Activated B cell treated with CpG ODN at 0.5 μM for 24 hours (primary cell): ENCODE measurements at places on chromosomes 16 and 17. TPM values are rescaled to one million over a fixed set of nuclear protein-coding genes. Genes with fewer than 3 reads are reported as not detected.
A peak's percentile ranks its signal among the peaks of the same experiment; 100 is the strongest.

CRHR1 gene
- not detected in 2 replicates for total RNA-seq

DNA sequence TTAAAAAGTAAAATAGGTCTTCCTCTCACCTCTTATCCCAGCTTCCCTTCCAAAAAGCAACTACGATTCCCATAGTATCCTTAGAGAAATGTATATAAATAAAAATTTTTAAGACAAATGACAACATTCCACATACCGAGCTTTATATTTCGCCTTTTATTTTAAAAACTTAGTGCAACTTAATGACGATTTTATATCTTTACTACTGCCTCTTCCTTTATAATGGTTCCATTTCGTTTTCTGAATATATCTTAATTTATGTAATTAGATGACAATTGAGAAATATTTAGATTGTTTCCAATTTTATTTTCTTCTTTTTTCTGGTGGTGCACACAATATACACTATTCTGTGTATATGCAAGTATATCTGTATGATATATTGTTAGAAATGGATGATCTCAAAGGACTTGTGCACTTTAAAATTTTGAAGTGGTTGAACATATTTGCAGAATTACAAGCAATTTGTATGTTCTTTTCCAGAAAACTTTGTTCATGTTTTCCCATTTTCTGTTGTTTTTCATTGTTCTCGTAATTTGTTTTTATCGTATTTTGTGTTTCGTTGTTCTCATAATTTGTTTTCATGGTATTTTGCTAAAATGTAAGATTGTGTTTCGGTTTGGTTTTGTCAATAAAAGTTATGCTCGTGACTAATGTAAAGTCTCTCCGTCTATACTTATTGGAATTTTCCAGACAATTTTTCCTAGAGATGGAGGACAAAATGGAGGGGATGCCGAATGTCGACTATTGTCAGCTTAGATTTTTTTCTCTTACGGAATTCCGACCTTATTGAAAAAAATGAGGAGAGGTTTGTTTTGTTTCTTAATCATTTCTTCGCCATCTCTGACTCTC is 20.4 kb upstream of the HOXB13 start:
- no peak for DNase-seq

DNA sequence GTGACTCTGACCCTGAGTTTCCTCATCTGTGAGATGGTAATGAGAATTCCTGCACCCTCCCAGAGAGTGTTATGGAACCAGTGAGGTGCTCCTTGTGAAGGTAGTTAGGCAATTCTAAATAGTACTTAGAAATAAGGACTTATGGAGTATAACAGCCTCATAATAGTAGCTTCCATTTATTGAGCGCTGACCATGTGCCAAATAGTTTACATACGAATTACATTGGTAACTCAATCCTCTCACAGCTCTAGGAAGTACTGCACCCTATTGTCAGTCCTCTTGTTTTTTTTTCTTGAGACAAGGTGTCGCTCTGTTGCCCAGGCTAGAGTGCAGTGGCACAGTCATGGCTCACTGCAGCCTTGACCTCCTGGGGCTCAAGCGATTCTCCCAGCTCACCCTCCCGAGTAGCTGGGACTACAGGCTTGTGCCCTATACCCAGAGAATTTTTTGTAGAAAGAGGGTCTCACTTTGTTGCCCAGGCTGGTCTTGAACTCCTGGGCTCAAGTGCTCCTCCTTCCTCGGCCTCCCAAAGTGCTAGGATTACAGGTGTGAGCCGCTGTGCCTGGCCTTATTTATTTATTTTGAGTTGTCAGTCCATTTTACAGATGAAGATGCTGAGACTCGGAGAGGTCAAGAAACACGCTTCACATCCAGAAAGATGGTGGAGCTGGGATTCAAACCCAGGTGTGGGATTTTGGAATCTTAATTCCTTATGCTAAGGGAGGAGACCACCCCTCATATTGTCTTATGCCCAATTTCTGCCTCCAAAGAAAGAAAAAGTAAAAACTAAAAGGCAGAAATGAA is 2.9 kb downstream of the TNS4 start:
- DNase-seq: no peak

NPIPB8 gene
- 0.11 TPM in 1 of 2 replicates, not detected in the other for total RNA-seq

MYH1 gene
- total RNA-seq: not detected in 2 replicates

- DNase-seq: no peak
Observed at GRCh38 chr16:78081341-78081740, 18.1 kb upstream of the WWOX start.

- no peak for DNase-seq
Observed at GRCh38 chr17:44069974-44070454, 521 bp upstream of the G6PC3 start.

DNA sequence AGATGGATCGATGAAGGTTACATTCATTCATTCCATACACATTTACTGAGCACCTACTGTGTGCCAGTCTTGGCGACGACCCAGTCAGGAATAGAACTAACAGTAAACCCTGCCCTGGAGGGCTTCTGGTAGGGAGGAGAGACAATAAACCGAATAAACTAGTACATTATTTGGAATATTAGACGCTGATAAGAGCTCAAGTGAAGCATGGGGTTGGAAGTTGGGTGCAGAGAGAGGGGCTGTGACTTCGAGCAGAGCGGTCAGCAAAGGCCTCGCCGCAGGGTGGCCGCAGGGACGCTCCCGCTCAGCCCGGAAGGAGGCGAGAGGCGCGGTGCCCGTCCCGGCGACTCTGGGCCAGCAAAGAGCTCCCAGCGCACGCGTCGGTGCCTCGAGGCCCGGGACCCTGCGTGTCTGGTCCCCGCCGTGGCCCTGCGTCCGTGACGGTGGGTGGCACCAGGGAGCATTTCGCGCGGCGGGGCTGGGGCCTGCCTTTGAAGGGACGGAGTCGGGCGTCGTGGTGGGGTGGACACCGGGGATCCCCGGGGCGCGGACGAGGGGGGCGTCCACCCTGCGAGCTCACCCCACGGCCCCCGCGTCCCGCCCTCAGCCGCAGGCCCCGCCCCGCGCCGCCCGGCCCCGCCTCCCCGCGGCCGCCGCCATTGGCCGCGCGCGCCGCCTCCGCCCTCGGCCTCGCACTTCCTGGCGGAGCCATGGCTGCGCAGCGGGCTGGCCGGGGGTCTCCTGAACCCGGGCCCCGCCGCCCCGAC is at the start of gene KLHL36:
Gene KLHL36 (plus strand): TSS at position 684 of the 767 bp plus-strand sequence. CDS start 2,357 bp downstream, outside the sequence.
- peak; percentile 87 for DNase-seq

GRCh38 chr17:37096071-37096470 is 147.3 kb downstream of the AATF start:
- no peak for DNase-seq

- no peak for DNase-seq
Observed at GRCh38 chr17:81995463-81996231, 18.2 kb downstream of the ASPSCR1 start.

DNA sequence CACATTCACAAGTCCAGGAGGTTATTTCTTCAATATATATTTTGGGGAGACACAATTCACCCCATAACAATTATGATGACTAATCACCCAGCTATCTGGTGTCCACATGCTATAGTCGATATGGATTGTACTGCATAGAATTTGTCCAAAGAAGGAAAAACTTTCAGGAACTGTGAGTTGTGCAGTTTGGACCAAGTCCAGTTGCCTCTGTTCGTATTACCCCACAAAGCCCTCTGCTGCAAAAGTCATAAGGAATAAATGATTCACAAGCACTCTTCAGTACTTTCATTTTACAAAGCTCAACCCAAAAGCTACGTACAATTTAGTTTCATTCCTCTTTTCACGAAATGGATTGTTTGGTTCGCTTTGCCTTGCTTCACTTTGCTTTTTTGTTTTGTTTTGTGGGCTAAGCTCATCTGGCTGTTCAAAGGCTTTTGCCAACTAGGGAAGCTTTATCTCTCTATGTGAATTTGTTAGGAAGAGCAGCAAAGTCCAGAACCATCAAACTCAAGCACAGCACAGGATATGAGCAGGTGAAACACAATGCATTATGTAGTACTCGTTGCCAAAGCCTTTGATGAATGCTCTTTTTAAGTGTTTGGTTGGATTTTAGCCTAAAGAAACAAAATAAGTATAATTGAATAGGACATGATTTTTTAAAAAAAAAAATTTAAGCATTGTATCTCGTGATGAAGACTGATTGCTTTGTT is 98.6 kb downstream of the ZNF18 start:
- no peak for DNase-seq

DNA sequence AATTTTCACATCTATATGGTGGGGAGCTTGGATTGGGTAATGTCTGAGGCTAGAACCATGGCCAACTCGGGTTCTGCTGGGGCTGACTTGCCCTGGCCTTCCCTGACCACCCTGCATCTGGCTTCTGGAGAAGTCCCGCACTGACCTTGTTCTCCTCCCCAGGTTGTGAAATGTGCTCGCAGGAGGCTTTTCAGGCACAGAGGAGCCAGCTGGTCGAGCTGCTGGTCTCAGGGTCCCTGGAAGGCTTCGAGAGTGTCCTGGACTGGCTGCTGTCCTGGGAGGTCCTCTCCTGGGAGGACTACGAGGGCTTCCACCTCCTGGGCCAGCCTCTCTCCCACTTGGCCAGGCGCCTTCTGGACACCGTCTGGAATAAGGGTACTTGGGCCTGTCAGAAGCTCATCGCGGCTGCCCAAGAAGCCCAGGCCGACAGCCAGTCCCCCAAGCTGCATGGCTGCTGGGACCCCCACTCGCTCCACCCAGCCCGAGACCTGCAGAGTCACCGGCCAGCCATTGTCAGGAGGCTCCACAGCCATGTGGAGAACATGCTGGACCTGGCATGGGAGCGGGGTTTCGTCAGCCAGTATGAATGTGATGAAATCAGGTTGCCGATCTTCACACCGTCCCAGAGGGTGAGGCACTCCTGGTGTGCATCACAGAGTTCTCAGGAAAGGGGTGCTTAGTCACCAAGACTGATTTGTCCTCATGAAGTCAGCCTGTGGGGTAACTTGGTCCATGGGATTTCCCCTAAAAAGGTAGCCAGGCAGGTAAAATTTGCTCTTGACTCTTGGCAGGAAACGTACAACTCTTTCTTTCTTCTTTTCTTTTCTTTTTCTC is 6.1 kb downstream of the NOD2 start:
- no peak for DNase-seq

DNA sequence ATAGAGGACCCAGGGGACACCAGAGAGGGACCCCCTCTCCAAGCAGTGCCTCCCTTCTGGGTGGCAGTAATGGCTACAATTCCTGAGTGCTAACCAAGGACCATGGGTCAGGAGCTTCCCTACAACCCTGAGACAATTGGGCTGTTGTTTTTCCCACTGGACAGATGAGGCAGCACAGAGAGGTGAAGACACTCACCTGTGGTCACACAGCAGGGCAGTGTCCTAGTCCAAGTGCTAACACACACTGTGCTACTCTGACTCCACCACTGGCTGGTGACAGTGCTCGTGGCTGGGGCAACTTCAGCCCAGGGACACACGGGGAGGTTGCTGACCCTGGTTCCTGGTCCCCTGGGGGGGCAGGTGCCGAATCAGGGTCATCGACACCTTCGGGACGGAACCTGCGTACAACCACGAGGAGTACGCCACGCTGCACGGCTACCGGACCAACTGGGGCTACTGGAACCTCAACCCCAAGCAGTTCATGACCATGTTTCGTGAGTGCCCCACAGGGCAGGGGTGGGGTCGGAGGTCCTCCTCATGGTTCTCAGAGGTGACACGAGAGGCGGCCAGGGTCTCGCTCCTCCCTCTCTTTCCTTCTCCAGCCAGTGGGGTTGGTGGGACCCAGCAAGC is 58.1 kb downstream of the MGAT5B start:
- no peak for DNase-seq

CDH13 gene
- not detected in 2 replicates for total RNA-seq

DNA sequence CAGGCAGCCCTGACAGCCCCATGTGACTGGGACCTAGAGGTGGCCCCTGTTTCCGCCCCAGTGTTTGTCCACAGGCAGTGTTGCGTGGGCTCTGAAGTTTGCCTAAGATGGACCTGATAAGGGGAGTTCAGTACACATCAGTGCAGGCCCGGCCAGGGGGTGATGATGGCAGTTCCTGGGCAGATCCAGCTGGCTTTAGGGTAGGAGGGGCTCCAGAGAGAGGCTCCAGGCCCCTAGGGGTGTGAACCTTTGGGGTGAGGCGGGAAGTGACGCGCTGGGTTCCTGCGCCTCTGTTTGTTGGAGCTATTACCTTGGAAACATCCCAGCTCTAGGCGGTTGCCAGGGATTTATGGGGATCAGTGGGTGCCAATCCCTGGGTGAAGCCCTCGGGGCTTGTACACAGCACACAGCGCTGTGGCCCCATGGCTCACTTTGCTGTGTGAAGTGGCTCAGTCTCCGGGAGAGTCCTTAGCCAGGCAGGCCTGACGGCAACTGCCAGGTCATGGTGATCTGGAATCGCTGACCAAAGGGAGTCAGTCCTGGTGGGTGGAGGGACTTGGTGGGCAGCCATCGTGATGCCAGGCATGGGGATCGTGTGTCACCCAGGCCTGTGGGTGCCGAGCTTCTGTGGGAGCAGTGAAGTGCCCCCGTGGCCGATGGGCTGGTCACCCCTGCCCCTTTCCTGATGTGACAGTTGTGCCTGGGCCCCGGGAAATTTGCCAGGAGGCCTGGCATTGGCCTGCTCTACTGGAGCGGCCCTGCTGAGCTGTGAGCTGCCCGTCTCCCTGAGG is 146.1 kb downstream of the SEC14L1 start:
- DNase-seq: no peak

NPIPB6 gene
- 2.1 and 6.8 TPM in 2 replicates for total RNA-seq

DNA sequence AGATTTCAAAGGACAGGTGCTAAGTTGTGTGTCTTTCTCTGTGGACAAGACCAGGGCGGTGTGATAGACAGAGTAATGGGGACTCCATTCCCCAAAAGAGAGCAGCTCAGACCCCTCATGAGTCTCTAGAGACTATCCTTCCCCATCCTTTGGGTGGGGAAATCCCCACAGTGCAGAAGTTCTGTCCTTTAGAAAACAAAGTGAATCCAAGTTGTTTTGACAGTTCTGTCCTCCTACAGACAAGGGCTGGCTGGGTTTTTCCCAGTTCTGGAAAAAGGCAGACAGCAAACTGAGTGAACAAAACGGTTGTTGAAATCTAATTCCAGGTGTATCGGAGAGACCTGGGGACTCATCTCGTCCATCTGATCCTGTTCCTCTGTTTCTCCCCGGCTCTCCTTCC is 11.0 kb upstream of the HAS3 start:
- no peak for DNase-seq

ZNF207 gene
- total RNA-seq: 231 and 276 TPM in 2 replicates

DNA sequence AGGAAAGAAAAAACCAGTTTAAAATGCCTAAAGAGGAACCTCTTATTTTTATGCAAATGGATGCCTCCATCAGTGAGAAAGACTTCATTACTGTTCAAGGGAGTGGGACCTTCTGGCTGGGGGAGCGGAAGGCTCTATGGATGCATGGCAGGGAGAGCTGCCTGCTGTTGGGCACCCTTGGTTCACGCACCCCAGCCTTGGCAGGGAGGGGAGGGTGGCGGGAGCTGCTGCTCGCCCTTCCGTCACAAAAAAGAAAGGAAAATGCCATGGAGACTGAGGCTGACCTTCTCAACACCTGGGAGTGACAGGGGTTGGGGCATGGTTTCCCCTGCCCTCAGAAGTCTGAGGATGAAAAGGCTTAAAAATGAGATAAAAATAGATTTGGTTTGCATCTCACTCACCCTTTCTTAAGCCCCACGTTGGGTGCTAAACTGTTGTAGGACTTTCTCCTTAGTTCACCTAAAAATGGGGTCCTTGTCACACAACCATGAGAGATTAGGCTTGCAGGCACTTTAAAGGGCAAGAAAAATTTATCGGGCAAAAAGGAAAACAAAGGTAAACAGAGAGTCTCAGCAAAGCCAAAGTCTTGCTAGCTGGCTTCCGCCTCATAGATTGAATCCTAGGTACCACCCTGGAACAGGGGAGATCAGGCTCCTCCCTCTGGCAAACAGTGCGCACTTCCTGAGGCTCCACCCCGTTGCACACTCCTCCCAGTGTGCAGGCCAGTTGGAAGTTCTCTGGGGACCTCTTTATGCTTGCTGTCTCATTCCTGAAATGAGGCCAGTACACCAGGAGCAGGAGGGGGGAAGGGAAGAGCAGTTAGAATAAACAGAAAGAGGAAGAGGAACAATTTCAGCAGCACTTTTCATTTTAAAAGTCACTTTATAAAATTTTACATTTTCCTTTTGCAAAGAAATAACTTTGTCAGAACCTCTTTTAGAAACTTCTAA is 31.6 kb downstream of the PHKB start:
- DNase-seq: peak; percentile 53
